Right atrium auricular region (tissue), 2 donors: ENCODE measurements at places on chromosomes 6 and 20.

DNA sequence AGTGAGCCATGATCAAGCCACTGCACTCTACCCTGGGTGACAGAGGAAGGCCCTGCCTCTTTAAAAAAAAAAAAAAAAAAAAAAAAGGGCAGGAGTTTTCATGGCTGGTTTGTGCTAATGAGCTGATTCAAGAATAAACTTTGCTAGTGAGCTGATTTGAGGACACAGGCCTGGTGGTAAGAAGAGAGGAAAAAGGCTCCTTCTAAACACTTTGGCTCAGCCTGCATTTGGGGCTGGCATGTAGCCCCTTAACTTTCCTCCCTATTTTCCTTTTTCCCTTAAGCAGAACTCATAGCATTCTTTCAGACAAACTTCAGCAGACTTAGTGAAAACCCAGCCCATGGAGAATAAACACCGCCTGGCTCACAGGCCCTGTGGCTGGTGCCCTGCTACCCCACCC, 432.7 kb downstream of the PTPRT start:
- H3K4me1 ChIP-seq, result no peaks in the 10 kb centered on the region
- H3K36me3 ChIP-seq, result no peaks in the 10 kb centered on the region
- no peak for DNase-seq

GRCh38 chr20:9311132-9311531, 203.3 kb upstream of the LAMP5 start:
- H3K4me3 ChIP-seq, result no peak overlapping the region
- no peaks in the 10 kb centered on the region for H3K4me1 ChIP-seq
- no peak overlapping the region for H3K27ac ChIP-seq
- no peaks in the 10 kb centered on the region for H3K27me3 ChIP-seq

- H3K4me3 ChIP-seq, result peak overlapping the region; percentile 93
- no peak for DNase-seq
- no peaks in the 10 kb centered on the region for H3K36me3 ChIP-seq
- H3K27ac ChIP-seq, result no peak overlapping the region
Observed at GRCh38 chr20:4999788-5000187, 1.5 kb downstream of the SLC23A2 start.

- no peaks in the 10 kb centered on the region for H3K36me3 ChIP-seq
- no peak overlapping the region for H3K27ac ChIP-seq
- no peak overlapping the region for H3K4me3 ChIP-seq
- DNase-seq, result no peak
- H3K27me3 ChIP-seq, result no peaks in the 10 kb centered on the region
Observed at GRCh38 chr6:134846031-134846430, 103.9 kb downstream of the ALDH8A1 start.

DNA sequence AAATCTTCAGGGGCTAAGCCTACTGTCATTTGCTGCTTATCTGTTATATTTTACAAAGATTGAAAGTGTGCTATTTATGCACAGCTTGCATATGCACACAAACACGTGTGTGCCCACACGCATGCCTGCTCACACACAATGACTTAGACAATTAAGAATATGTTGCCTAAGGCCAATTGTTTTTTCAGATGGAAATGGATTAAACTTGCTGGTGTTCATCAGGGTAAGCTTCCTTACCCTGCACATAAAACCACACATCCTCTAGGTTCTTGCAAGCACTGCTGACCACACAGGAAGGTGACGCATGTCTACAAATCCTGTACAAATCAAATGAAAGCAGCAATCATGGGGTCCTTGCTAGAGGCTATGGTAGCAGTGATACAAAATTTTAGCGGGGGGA, 58.4 kb downstream of the GJA10 start:
- H3K27ac ChIP-seq, result no peak overlapping the region
- no peak overlapping the region for H3K4me3 ChIP-seq
- no peak for DNase-seq
- H3K36me3 ChIP-seq, result peaks cover 6% of the 10 kb centered on the region

DNA sequence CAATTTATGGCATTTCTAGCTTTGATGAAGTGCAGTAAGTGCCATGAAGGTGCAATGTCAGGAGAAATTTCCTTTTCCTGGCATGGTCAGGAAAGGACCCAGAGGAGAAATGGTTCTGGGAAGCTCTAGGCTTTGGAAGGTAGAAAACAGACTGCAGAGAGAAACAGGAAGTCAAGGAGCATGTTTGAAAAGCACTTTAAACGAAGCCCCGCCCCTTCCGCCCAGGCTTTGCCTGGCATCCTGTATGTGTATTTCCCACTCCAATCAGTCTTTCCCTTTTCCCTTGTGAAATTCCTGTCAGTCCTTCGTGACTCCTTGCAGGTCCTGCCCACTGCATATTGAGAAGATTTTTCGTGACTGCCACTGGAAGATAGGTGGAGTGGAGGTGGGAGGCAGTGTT, 320.9 kb upstream of the SASH1 start:
- H3K36me3 ChIP-seq, result no peaks in the 10 kb centered on the region
- no peaks in the 10 kb centered on the region for H3K27me3 ChIP-seq
- H3K4me3 ChIP-seq, result no peak overlapping the region

- DNase-seq, result no peak
- no peaks in the 10 kb centered on the region for H3K36me3 ChIP-seq
- no peak overlapping the region for H3K27ac ChIP-seq
- H3K4me3 ChIP-seq, result no peak overlapping the region
- no peaks in the 10 kb centered on the region for H3K4me1 ChIP-seq
Observed at GRCh38 chr6:28929887-28930620, 6.3 kb upstream of the TRIM27 start.

DNA sequence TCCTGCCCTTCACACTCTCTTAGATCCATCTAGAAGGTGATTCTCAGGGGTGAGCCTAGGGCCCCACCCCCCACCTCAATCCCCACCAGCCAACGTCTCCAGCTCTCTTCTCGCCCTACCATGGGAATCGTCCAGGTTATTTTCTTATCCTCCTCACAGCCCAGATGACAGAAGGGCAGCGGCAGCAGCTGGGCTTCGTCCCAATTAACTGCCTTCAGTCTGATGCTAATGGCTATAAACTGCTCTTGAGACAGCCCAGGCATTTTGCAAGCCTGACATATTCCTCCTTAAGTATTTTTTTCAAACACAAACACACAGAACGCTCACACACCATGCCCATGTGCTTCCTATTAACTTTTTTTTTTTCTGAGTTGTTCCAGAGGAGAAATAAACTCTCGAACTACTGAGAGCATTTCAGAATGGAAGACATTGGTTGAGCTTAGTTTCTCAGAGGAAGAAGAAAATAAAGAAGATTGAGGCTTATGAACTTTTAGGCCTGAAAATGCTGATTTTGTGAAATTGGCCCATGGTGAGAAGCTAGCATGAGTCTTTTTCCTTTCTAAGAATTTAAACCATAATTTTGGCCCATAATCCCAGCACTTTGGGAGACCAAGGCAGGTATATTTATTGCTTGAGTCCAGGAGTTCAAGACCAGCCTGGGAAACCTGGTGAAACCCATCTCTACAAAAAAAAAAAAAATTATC, 124.6 kb downstream of the EYA2 start:
- DNase-seq, result no peak
- H3K36me3 ChIP-seq, result no peaks in the 10 kb centered on the region
- H3K4me3 ChIP-seq, result no peak overlapping the region

- no peaks in the 10 kb centered on the region for H3K27me3 ChIP-seq
- no peaks in the 10 kb centered on the region for H3K4me1 ChIP-seq
- peak; percentile 49 for DNase-seq
- H3K27ac ChIP-seq, result no peak overlapping the region
Observed at GRCh38 chr20:59678288-59678687, 73.9 kb downstream of the PHACTR3 start.

- H3K27ac ChIP-seq, result peak within 1 kb of the TSS; percentile 99
- no peaks in the 10 kb centered on the region for H3K27me3 ChIP-seq
- H3K4me3 ChIP-seq, result peak within 1 kb of the TSS; percentile 96
Observed at GRCh38 chr6:16760516-16761470, at the start of gene ATXN1. ATXN1 (minus strand) TSS chr6:16761460.

DNA sequence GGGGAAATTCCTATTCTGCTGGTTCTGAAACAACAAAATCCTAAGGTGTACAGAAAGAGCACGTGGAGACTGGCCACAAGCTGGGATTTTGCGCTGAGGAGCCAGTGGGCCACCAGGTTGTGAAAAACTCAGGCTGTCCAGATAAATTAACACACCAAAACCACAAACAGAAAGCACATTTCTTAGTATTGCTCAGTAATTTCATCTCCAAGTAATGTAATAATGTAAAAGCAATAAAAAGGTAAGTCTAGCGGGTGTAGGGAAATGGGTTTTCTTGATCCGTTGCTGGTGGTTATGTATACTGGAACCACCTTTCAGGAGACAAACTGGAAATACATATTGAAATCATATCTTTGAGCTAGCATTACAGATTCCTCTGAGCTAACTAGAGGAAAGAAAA, 195.6 kb upstream of the CNR1 start:
- no peaks in the 10 kb centered on the region for H3K36me3 ChIP-seq
- H3K27me3 ChIP-seq, result no peaks in the 10 kb centered on the region
- no peak for DNase-seq

DNA sequence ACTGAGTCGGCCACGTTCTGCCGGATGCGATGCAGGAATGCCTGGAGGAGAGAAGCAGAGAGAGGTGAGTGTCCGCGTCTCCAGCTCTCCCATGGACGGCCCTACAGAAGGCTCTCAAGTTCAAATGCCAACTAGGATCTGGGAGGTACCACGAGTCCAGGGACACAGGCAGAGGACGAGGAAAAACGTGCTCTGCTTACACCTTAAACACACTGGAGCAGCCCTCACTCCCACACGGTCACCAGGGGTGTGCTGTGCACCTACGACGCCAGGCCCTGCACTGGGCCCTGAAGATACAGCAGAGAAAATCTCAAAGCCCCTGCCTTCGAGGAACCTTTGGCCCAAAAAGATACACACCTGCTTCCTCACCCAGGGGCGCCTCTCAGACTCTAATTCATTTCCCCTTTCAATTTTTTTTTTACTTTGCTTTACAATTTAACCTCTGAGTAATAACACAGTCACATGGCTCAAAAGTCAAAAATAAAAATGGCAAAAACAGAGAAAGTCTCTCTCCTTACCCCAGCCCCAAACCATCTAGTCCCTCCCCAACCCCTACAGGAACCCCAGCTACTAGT, 79.9 kb downstream of the PREX1 start:
- no peak for DNase-seq
- peaks cover 5% of the 10 kb centered on the region for H3K36me3 ChIP-seq
- no peaks in the 10 kb centered on the region for H3K4me1 ChIP-seq
- H3K27me3 ChIP-seq, result no peaks in the 10 kb centered on the region

DNA sequence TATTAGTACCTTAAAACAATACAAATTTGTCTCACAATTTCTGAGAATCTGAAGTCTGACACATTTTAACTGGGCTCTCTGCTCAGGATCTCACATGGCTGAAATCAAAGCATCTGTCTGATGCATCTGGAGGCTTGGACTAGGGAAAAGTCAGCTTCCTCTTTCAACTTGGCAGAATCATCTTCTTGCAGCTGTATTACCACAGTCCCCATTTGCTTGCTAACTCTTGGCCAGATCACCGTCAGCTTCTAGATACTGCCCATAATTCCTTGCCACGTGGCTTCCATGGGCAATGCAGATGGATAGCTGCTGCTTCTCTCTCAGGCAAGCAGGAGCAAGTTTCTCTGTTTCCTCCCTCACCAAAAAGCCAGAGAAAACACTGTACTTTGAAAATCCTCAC, 1106.4 kb upstream of the CITED2 start:
- no peak overlapping the region for H3K4me3 ChIP-seq
- no peaks in the 10 kb centered on the region for H3K36me3 ChIP-seq
- DNase-seq, result no peak
- no peaks in the 10 kb centered on the region for H3K27me3 ChIP-seq
- H3K27ac ChIP-seq, result no peak overlapping the region
- H3K4me1 ChIP-seq, result no peaks in the 10 kb centered on the region

- H3K4me1 ChIP-seq, result peaks cover 52% of the 10 kb centered on the region
- H3K27ac ChIP-seq, result peak overlapping the region; percentile 71
- H3K4me3 ChIP-seq, result no peak overlapping the region
Observed at GRCh38 chr6:56370127-56370540, 122.8 kb upstream of the COL21A1 start.

DNA sequence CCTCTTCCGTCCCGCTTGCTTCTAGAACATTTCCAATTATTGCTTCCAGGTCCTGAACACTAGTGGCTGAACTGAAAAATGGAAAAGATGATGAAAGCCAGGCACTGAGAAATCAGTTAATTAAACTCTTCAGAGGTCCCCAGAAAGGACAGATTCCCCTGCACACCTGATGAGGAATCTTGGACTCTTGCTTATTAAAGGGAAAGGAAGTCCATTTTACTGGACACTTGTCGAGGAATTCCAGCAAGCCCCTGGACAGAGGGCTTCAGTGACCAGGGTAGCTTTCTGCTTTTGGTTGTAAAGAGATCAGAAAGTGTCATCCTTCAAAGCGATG, 47.8 kb upstream of the CDYL start:
- H3K27ac ChIP-seq, result no peak overlapping the region
- DNase-seq, result no peak
- H3K36me3 ChIP-seq, result no peaks in the 10 kb centered on the region
- H3K4me1 ChIP-seq, result peaks cover 6% of the 10 kb centered on the region
- H3K4me3 ChIP-seq, result no peak overlapping the region

DNA sequence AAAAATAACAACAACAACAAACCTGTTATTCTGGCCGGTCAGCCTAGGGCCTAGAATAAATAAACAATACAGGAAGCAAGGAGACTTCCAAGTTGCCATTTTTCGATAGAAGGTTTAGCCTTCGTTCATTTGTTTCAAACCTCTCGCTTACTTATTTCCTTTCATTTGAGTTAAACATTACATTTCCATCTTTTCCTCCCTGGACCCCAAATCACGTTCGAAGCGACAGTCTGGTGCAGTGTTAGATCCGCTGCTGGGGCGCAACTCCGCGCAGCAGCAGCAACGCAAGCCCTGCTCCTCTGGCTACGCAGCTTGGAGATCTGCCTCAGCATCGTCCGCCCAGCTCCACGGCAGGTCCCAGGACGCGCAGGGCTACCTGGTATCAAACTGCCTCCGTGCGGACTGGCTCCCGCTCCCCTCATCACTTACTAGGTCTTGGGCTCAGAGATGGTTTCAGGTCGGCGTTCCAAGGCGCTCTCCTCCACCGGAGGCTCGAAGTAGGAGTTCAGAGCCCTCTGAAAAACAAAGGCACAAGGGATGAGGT, 530 bp downstream of the TDP2 start:
- peak overlapping the region; percentile 91 for H3K27ac ChIP-seq
- H3K4me3 ChIP-seq, result peak overlapping the region; percentile 68
- peaks cover 16% of the 10 kb centered on the region for H3K36me3 ChIP-seq
- DNase-seq, result no peak

DNA sequence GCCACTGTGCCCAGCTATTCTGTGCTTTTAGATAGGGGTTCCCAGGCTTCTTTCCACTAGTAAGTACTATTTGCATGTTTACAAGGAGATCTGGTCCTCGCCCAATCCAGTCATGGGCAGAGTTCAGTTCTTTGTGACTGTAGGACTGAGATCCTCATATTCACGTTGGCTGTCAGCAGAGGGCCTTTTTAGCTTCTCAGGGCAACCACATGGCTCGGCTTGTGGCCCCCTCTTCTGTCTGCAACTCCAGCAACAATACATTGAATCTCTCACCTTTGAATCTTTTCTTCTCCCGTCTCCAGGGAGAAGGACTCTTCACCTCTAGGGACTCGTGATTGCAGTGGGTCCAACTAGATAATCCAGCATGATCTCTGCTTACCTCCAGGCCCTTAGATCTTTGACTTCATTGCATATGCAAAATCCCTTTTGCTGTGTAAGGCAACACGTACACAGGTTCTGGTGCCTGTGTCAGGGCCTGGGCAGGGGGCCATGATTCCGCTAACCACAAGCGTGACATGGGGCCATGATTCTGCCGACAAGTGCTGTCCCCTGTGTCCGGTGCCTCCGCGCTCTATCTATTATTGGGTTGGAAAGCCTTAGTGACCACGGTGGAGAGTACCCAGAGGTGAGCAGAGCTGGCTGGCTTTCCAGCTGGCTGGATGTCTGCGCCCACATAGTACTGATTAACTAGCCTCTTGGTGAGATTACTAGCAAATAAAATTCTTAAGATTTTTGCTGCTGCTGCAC, 5.1 kb downstream of the CCR6 start:
- no peak overlapping the region for H3K27ac ChIP-seq
- H3K27me3 ChIP-seq, result no peaks in the 10 kb centered on the region
- H3K4me3 ChIP-seq, result no peak overlapping the region
- no peak for DNase-seq
- no peaks in the 10 kb centered on the region for H3K4me1 ChIP-seq
- H3K36me3 ChIP-seq, result no peaks in the 10 kb centered on the region
